Hypothalamus (tissue), 51 donors: ENCODE measurements at places on chromosomes 2 and 18.

DNA sequence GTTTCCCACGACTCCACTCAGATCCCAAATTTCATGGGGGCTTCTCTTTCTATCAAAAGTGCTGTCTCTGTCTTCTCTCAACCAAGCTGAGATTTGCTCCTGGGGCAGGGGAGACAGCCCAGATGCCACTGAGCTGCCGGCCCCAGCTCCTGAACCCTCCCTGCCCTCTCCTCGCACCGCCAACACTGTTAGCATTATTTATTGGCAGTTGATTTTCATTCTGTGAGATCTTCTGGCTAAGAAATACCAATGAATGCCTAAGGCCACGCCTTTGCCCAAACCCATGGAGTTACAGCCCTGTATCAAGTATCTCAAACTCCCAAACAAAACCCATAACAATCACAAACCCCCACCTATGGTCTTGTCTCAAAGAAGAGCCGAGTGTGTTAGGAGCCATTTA lies 153.0 kb upstream of the TWIST2 start:
- DNase-seq, result no peak

DNA sequence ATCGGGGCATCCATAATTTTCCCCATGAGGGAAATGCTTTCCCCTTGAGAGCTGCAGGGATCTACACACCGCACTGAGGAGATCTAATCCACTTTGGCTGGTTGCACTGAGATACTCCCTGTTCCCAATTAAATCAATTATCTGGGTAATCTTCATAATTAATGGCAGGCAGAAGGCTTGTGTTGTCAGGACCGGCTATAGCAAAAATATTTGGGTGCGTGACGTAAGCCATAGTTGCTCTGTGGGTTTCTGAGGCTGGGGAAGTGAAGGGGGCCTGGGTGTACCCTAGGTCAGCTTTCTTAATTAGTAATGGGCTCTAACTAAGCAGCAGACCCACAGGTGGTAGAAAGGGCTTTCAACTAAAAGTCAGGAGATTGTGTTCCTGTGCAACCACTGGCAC lies 62.8 kb upstream of the UPP2 start:
- no peak for DNase-seq

DNA sequence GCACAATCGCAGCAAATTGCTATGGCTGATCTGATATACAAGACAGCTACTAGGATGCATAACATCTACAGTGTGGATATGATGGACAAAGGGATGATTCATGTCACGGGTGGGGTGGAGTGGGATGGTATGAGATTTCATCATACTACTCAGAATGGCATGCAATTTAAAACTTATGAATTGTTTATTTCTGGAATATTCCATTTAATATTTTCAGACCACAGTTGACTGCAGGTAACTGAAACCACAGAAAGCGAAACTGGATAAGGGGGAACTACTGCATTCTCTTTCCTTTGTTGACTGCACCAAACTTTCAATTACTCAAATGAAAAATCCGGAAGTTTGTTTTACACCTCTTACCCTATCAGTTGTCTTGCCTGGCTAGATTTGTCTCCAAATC lies 94.4 kb upstream of the NEUROD1 start:
- no peak for DNase-seq

GRCh38 chr2:207241198-207241597 lies 75.5 kb upstream of the KLF7 start:
- DNase-seq, result no peak

DNA sequence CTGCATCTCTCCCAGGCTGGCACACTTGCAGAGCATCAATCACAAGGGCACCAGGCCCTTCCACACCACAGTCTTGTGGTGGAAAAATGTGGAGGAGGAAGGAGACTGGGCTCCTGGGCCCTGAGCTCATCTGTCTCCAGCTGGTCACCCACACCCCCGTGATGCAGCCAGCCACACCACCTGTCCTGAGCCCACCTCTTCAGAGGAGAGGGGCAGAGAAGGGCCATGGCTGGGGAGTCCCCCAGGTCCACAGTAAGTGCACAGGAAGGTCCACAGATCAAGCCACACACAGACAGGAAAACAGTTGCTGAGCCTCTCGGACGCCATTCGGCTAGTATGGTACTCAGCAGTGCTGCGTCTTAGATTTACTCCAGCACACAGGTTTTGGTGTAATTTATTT lies 203.5 kb upstream of the SALL3 start:
- DNase-seq, result no peak

- DNase-seq, result peak; percentile 26
These were observed 1.3 kb downstream of the RASGRP3 start for GRCh38 chr2:33477473-33478468.

DNA sequence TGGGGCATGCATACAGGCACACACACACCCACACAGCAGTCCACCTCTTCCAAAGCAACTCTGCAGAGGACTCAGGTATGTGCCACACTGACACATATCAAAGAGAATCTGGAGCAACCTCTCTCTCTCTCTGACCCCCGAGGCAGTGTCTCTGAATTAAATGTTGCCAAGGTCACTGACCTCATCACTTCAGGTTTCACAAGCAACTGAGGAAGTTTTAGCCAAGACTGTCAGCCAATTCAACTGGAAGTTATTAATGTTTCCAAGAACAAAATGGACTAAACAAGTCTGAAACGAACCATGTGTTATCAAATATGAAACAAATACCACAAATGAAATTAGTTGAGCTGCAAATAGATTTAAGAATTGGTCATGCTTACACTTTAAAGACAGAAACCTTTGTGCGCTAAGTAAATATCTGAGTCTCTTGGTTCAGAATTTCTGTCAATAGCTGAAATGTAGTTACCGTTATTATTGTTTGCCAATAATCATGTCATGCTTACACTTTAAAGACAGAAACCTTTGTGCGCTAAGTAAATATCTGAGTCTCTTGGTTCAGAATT lies 86.1 kb downstream of the SLC25A12 start:
- no peak for DNase-seq

DNA sequence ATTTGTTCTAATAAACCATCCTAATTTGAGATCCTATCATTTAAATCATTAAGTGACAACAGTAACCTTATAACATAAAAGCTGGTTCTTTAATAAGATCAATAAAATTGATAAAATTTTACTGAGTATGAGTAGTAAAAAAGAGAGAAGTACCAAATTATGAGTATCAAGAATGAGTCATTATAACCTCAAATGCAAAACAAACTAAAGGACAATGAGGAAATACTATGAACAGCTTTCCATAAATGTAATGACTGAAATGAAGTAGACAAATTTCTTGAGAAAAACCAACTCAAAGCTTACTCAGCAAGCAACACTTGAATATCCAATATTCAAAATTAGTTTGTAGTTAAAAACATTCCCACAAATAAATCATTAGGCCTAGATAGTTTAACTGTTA lies 433.0 kb downstream of the ZEB2 start:
- DNase-seq, result no peak

DNA sequence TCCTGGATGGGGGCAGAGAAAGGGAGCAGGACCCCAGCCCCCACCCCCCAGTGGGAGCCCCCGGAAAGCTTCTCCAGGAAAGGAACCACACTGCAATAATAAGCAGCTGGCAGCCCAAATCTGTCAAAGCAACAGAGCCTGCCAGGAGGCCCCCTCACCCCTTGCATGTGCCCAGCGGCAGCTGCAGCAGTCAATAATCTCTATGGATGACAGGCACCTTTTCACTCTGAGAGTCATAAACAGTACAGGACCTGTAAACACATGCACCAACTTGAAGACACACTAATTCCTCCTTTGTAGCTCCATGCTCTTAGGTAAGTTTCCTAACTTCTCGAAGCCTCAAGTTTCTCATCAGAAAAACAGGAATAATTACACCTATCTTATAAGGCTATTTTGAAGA lies 26.2 kb upstream of the KDM3A start:
- no peak for DNase-seq

DNA sequence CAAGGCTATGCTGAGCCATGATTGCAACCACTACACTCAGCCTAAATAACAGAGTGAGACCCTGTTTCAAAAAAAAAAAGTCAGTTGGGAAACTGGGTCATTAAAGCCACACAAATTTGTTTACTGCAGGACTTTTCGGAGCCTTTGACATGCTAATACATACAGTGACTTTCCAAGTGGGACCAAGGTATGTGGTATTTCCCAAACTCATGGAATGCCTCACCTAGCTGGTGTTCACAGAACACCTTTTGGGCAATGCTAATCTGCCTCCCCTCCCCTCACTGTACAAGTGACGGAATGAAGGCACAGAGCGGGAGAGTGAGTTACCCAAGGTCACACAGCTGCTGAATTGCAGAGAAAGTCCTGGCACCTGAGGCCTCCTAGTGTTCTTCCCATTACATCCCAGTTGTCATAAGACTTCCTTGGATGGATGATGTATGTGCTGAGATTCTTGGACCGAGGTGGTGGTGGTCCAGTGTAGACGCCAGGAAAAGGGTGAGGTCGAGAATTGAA lies 30.7 kb downstream of the ATOH8 start:
- DNase-seq, result no peak

DNA sequence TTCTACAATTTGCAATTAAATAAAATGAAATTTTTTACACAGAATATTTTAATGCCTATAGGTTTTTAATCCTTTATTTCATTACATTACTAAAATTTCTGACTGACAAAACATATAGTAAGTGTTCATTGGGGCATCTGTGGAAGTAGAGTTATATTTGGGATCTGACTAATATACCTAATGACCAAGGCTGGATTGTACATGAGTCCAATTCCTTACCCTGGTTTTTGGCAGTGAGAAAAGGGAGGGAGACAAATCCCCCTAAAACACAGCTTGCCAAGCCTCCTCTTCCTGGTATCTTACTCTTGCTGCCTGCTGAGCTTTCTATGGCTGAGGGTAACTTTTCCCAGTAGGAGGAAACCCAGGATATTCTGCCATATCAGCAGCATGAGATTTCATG lies 149.4 kb upstream of the CDH20 start:
- DNase-seq, result no peak

DNA sequence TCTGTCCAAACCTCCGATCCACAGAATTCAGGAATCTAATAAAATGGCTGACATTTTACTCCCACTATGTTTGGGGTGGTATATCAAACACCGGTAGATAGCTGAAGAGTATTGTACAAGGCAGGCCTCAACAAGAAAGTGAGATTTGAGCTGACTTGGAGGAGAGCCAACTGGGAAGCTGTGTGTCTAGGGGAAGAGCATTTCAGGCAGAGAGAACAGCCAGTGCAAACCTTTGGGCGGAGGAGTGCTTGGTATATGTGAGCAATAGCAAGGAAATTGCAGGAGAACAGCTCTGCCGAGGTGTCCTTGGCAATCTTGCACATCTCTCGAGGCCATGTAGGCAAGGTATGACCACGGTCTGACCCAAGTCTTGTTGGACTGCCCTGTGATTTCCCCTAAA lies 1.8 kb upstream of the MERTK start:
- DNase-seq, result no peak

GRCh38 chr2:146489386-146489785 lies 1355.4 kb upstream of the ACVR2A start:
- DNase-seq, result no peak

- no peak for DNase-seq
These were observed 193.2 kb upstream of the HS6ST1 start for GRCh38 chr2:128511731-128512378.

DNA sequence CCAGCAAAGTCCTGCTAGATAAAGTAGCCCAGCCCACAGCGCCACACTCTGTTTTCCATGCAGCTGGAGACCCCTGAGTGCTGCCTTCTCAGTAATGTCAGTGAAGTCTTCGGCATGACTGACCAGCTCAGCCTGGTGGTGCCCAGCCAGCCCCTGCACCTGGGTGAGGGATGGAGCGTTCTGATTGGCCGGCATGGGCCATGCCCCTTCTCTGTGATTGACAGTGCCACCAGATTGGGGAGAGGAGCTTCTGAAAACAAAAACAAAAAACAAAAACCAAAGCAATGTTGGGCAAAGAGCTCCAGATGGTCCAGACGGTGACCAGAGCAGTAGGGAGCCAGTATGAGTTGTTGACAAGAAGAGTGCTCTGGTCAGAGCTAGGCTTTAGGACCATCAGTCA lies 122.6 kb downstream of the DYSF start:
- peak; percentile 13 for DNase-seq

DNA sequence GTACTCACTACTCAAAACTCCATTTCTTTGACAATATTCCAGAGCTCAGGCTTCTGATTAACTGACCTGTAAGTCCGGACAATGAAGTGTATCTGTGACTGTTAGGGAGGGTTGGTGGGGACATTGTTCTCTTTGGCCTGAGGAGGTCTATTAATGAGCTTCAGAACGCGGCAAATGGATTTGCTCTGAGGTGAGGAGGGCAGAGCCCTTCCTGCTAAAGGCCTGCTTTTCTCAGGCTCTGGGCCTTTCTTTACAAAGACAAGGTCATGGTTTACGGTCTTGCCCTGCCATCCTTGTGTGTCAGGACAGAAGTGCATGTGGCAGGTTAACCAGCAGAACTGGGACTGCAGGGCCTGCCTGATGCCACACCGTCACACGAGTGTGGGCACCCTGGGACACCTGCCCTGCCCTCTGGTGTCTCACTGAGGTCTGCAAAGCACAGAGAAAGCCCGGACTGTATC lies 7.2 kb downstream of the ALKAL2 start:
- no peak for DNase-seq
